Activated naive CD4-positive, alpha-beta T cell (primary cell): ENCODE measurements at places on chromosomes 4 and X.

DNA sequence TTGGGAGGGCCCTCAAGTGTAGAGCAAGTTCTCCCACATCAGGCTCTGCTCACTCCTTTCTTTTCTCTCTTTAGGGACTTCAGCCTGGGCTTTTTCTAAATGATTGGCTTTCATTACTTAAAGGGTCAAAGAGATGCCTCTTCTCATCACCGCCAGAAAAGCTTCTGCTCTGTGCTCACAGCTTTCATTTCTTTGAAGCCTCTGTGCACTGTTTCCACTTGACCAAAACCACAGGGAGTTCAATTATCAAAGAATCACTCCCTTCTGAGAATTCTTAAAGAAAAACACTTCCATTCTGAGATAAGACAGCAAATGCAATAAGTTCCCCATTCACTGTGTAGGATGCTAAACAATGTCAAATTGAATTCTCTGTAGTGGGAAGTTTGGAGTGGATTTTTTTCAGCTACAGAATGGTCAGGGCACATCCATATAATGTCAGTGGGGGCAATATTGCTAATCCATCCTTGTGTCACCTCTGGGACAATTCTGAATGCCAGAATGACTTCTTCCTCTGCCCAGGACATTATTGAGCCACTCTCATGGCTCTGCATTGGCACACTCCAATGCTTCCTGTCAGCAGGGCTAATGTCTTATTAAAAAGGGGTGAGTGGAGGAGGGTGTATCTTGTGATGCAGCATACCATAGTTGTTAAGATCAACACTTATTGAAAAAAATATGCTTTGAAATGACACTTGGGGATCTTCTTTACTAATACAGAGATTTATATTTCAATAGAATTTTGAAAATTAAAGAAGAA lies 217.6 kb downstream of the SNCA start:
- DNase-seq, result no peak

DNA sequence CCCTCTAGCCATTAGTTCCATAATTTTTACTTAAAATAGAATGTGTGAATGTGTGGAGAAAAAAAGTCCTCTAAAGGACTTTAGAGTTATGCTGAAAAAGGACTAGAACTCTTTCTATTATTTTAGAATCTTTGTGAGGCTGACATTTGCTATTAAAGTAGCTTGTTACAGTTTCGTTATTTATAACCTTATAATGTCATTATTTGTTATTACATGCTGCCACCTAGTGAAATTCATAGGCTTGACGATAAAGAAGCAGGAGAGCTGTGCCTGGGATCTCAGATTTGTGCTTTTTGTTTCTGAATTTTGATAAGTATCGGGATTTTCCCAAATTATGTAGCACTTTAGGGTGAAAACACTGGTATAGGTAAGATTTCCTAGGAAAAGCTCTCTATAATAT lies 38.5 kb upstream of the TAPT1 start:
- no peak for DNase-seq

DNA sequence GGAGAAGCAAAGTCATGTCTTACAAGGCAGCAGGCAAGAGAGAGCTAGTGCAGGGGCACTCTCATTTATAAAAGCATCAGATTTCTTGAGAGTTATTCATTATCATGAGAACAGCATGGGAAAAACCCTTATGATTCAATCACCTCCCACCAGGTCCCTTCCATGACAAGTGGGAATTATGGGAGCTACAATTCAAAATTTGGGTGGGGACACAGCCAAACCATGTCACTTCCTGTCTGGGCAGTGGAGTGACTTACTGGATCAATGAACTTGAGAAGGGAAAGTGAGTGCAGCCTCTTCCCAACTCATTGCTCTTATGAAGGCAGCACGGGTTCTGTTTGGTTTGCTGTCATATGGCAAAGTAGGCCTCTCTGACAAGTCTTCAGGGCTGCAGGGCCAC lies 261.8 kb upstream of the TAPT1 start:
- no peak for DNase-seq

DNA sequence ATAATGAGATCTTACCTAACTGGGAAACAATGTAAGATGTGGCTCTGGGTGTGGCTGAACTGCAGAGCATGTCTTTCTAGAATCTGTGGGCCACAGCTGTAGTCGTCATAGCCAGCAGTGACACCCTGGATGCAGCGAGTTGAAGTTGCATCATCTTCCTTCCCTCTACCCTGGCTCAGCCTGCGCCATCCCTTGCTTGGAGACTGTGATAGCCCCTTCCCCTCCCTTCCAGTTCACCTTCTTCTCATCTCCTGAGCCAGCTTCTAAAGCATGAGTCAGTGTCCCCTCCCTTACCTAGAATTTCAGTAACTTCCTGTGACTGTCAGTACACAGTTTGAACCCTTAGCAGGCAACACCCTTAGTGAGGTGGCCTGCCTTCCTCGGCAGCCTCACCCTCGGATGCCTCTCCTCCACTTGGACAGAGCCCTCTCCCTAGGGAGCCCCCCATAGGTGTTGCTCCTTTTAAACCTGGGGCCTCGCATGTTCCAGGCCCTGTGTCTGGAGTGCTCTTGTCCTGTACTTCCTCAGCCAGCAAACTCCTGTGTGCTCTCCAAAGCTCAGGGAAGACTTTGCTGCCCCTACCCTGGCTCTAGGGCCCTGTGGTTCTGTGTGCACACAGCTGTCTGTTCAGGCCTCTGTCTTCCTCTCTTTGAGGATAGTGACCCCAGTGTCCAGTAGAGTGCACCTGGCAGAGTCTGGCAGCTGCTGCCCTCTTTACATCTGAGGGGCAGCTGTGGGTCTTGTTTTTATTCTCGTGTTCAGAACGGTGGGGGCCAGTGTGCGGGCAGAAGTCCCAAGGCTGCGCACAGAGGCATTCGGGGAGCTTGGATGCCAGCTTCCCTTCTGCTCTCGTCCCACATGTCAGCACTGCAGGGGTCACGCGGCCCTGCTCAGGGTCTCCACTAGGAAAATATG lies 43.7 kb upstream of the TADA2B start:
- no peak for DNase-seq

DNA sequence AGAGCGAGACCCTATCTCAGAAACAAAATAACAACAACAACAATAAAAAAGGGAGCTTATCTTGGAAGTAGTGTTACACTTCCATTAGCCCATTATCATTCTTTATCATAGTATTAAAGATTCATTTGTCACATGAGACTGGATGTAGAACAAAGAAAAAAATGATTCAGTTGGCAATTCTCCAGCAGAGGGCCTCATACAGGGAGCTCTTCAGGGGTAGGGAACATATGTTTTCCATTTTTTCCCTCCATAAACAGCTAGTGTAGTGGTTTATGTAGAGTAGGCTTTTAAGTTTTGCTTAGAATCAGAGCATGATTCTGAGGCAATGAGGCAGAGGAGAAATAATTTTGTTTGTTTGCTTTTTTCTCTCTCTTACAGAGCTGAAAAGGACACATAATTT lies 5.8 kb downstream of the CPE start:
- no peak for DNase-seq

DNA sequence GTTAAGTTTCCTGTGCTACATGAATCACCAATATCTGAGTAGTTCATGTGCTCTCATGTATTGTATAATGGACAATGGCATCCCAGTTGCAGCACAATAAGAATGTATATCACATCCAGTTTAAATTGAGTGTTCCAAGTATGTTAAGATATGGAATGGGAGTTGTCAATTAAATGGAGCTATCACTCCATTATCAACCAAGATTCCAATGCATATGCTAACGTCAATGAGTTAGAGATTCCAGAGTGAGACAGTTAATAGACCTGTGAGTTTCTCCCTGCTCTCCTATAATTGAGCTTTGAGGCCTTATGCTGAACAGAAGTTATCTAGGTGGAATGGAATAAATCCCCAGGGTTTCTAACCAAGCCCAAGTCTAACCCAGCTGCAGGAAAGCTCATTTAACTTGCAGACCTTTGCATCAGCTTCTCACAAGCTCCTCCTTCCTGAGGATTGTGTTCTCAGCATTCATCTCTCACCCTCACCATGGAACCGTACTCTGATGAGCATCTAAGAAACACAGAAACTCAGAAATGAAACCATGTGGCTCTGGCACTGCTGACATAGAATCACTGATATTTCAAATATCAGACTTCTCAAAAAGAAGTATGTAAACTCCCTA lies 84.8 kb downstream of the TIGD2 start:
- no peak for DNase-seq

DNA sequence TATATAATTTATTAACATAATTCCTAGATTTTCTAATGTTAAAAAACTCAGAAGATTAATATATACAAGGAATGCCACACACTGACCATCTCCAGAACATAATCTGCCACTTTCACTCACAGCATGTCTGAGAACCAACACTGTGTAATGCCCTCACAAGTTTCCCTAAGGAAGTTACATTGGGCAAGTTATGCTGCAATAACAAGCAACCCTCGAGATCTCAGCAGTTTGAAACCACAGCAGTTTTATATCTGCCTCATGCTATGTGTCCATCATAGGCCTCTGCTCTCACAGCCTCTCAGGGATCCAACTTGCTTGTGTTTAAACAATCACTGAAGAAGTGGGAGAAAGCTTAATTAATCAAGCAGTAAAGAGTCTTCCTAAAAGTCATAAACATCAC lies 250.0 kb upstream of the SLC7A11 start:
- no peak for DNase-seq

GRCh38 chrX:13121020-13121555 lies 76.7 kb upstream of the FAM9C start:
- DNase-seq, result no peak

- DNase-seq, result no peak
Observed at GRCh38 chr4:19791422-19792123, 460.1 kb upstream of the SLIT2 start.

DNA sequence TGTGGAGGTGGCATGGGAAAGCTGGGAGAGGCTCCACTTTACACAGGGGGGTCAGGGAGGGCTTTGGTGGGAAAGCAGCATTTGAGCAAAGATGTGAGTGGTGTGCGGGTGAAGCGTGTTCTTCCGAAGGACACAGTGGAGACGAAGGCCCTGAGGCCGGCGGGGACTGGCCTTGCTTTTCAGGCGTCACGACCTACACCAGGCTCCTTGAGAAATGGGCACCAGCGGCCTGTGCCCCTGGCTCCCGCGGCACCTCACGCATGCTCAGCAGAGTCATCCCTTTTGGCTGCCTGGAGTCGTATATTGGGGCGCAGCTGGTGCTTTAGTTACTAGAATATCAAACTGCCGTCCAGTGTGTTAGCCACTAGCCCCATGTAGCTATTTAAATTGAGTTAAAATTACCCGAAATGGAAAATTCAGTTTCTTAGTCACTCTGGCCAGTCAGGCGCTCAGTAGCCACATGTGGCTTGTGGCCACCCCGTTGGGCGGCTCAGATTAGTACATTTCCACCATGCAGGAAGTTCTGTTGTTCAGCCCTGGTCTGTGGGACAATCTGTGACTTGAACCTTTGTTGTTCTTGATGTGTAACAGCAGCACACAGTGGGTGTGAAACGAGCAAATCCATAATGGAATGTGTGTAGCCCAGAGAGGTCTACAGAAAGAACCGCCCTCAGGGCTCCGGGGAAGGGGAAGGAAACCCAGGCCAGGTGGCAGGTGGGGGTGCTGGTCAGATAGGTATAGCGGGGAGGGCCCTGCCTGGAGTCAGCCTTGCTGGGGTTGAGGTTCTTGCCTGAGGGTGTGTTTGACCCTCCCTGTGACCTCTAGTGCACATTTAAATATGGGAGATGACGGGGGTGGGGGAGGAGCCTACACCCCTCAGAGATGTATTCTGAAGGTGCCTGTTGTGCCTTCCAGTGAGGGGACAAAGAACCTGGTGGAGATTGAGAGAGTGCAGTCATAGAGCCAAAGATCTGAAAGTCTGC lies 30.4 kb downstream of the TBC1D14 start:
- no peak for DNase-seq
